ENCODE measurements at places on chromosomes 11 and 22.
A peak's percentile ranks its signal among the peaks of the same experiment; 100 is the strongest.

- peak; percentile 52 for DNase-seq
Measured at GRCh38 chr11:36328966-36329673, 33.0 kb downstream of the PRR5L start.

DNA sequence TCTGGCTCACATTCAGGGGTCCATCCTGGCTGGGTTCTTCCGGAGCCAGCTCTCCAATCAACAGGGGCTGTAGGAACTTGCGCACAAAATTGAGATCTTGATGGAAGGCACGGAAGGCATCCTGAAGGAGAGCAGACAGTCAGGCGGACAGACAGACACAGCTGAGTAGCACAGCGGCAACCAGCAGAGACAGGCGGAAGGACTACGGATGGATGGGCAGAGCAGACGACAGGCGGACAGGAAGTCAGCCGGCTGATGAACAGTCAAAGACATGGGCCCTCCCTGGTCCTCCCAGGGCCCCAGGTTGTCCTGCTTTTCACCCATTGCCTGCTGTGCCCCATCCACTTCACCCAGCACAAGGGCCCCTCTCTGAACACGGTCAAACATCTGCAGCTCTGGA lies 11.3 kb downstream of the FADS3 start:
- DNase-seq = no peak

GRCh38 chr11:35293035-35293434 lies 126.3 kb downstream of the SLC1A2 start:
- DNase-seq = no peak

DNA sequence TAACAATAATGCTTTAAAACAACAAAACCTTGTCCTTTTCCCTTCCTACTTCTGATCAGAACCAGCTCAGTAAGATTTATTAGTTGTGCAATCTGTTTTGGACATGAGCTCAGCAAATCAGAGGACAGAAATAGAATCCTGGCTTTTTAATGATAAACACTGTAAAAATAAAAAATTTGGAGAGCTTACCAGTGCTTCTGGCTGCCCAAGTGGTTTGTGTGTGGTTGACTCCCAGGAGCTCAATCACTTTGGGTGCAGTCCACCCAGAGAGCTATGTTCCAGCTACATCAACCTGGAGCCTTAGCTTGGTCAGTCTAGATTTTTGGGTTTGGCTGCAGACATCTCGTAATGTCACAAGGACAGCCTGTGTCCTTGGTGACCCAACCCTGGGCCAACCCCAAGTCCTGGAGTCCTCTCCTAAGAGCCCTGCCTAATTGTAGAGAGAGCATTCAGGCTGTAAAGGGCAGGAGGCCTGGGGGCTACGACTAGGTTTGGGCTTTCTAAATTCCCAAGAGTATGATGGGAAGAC lies 28.5 kb downstream of the CD44 start:
- DNase-seq = peak; percentile 63

- DNase-seq = no peak
Measured at GRCh38 chr22:32607086-32607485, 132.5 kb downstream of the FBXO7 start.

GRCh38 chr11:118907051-118908042 lies 18.4 kb downstream of the BCL9L start:
- DNase-seq = peak; percentile 56

DNA sequence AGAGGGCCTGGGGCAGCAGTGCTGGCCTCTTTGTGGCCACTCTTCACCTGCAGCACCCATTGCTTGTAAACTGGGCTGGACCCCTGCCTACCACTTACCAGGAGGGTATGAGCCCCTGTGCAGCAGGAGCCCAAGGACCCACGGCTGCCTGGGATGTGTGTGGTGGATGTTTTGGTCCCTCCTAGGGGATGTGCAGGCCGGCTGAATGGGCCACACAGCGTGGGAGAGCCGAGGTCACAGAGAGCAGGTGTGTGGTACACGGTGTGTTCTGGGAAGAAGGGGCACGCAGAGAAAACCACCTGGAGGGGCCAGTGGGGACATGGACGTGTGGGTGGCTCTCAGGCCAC lies 19.3 kb upstream of the GNB1L start:
- no peak for DNase-seq

GRCh38 chr11:7306900-7307299 lies 55.2 kb downstream of the SYT9 start:
- no peak for DNase-seq

DNA sequence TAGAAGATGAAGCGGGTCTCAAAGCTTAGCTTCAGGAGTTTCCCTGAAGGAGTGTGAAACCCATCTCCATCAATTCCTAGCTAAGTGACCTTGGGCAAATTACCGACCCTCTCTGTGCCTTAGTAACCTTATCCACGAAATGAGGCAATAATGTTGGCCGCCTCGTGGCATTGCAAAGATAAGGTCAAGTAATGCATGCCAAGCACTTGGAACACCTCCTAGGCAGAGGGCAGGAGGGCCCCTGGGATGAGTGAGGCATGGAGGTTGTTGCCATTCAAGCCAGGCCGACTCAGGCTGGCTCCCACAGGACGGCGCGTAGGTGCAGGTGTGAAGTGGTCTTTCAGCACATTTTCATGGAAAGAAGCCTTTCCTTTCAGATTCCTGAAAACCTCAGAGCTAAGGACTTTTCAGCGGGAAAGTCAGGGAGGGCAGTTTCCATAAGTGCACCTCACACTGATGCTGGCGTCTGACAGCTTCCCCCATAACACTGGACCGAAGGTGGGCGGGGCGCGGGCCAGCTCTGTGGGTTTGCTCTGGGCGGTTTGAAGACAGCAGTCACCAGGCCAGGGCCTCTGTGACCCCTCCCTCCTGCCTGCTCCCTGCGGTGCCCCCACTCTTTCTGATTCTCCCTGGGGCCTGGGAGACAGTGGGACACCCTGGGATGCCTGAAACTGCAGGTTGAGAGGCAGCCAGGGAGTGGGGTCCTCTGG lies 25.2 kb downstream of the RPS6KA4 start:
- no peak for DNase-seq

GRCh38 chr11:114440121-114440860 lies 1.0 kb downstream of the REXO2 start:
- no peak for DNase-seq

GRCh38 chr11:12319461-12319951 lies 57.9 kb upstream of the PARVA start:
- no peak for DNase-seq

DNA sequence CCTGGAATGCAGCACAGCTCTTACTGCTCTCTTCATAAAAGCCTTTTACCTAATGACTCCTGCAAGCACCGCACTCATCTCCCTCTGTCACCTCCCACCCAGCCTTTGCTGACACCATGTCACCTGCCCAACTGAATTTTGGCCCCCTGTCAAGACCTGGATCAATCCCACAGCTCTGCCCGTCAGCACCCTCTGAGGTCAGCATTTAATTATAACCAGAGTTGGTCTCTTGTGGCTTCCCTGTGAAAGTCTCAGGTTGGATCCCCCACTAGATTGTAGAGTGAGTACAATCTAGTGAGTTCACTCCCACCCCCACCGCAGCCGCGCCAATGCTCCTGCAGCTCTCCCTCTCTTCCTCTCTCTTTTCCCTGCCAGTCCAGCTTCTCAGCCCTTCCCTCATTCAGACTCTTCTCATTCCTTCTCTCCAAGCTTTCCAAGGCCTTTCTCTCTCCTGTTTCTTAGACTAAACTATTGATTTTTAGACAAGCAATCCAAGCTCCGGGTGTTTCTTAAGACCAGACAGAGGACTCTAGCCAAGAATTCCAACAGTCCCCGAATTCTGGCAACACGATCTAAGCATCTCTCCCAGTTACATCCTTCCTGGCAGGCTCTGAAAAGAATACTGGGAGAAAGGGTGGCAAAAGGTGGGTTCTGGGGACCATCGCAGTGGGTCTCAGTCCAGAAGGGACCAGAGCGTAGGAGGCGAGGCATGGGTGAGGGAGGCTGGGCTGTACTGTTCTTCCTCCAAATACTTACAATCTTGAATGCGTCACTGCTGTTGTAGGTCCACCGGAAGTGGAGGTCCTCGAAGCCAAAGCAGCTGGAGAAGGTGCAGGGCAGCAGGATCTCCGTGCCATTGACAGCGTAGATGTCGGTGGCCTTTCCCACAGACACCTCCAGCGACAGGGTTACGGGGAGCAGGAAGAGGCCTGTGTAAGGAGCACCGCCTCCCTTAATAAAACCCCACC lies 8.0 kb downstream of the SCN4B start:
- DNase-seq = no peak

DNA sequence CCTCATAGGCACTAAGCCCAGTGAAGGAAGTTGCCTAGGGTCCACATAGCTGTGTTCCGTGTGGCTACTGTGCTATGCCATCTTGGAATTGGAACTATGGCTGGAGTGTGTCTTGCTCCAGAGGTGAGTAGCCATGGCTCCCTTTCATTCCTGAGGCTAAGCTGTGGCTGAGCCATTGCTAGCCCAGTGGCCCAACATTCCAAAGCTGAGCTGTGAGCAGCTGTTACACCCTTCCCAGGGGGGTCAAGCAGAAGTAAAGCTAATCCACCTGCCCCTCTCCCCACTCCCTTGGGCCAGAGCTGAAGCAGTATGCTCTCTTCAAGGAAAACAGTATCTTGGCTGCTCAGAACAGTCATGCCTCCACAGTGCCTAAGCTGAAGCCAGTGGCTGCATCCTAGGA lies 51.1 kb downstream of the USP35 start:
- DNase-seq = no peak

DNA sequence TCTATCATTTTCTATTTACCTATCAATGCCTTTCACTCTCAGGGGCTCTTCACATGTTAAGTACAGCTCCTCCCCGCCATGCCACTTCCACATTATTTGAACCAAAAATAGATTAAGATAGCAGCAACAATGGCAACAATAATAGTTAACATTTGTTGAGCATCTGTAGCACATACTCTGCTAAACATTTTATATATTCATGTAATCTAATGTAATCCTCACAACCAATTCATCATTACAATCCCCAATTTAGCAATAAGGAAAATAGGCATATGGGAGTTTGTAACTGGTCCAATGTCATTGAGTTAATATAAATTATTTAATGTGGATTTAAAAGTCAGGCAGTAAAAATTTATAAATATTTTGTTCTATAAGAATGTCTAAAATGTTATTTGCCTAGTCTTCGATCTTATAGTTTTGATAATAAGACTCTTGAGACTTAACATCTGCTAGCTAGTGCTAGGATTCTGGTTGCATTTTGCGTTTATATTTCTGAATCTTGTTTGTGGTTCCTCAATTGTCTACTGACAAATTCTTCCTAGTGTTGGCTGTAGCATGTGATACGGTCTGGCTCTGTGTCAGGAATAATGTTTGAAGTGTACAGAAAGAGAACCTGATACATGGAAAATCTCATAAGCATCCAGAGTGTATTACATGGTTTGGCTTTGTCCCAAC lies 621.5 kb upstream of the LUZP2 start:
- no peak for DNase-seq

- peak; percentile 28 for DNase-seq
Measured at GRCh38 chr22:36884349-36885158, 23.7 kb downstream of the NCF4 start.

GRCh38 chr22:22166941-22167713 lies 77.5 kb upstream of the VPREB1 start:
- no peak for DNase-seq

GRCh38 chr22:22883090-22883727 lies 4.4 kb upstream of the IGLL5 start:
- DNase-seq = no peak

- no peak for DNase-seq
Measured at GRCh38 chr11:70720281-70720680, 322.0 kb downstream of the CTTN start.

GRCh38 chr11:102186551-102187191 lies 76.4 kb downstream of the YAP1 start:
- DNase-seq = peak; percentile 49

DNA sequence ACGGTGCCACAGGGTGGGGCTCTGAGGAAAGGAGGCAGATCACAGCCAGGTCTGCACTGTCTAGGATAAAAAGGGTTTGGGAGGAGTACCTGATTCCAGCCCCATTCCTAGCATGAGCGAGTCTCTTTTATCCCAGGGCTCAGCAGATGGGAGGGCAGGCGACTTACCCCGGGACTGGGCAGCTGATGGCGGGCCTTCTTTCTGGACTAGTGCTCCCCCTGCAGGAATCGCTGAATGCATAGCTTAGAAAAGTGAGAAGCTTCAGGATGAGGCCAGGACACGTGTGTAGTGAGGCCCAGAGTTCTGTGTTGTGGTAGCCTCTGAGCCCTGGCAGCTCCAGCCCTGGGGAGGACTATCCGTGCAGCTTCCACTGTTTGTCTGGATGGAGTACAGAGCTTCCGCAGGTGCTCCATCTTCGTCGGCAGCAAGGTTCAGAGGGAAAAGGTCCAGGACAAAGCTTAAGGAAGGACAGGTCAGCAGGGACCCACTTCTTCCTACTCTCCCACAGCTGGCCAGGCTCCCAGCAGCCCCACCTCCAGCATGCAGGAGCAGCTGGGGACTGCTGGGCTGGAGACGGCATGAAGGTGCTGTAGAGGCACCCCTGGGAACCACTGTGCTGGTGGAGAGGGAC lies 30.4 kb downstream of the COMMD9 start:
- DNase-seq = peak; percentile 86

- DNase-seq = no peak
Measured at GRCh38 chr11:117857734-117858414, 18.6 kb downstream of the FXYD6 start.

GRCh38 chr11:110614031-110614430 lies 98.2 kb downstream of the ARHGAP20 start:
- no peak for DNase-seq

DNA sequence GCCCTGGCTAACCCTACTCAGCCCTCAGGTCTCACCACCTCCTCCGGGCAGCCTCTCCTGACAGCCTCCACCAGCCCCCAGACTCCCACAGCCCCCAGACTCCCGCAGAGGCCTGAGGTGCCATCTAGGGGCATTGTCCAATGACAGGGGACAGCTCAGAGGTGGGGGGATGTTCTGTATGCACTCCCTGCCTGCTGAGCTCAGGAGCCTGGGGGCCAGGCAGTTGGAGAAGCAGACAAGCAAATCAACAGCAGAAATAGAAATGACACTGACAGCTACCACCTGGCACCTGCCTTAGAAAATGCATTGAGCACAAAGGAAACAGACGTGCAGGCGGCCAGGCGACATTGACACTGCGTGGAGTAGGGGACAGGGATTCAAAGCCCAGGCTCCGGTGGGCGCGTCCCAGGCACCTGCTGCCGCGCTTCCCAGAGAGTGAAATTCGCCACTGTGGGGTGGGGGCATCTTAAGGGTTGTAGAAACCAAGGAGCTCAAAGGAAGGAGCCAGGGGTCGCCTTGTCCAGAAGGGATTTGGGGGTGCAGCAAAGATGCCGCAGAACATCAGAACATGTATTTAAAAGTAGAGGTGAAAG lies 22.5 kb upstream of the WNT7B start:
- no peak for DNase-seq

GRCh38 chr11:405323-405953 lies 9.4 kb downstream of the SIGIRR start:
- no peak for DNase-seq

DNA sequence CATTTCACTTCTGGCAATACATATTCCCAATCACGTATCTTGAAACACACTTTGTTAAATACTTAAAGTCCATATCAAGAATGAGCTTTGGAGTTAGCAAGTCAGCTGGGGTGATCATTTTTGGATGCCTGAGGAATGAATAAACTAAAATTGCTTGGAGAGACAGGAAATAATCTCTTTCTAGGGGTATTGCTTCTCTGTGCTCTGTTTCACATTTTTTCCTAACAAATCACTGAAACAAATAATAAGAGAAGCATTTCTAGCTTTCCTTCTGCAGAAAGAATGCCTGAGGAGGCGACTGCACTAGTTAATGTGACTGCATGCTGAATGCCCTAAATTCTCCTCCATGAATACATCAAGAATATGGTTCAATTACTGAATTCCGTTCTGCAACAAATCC lies 541.4 kb upstream of the CCDC90B start:
- peak; percentile 57 for DNase-seq
